ENCODE measurements at places on chromosomes 11 and 22. TPM values are rescaled to one million over a fixed set of nuclear protein-coding genes. Genes with fewer than 3 reads are reported as not detected.

- H3K27me3 ChIP-seq, result no peaks in the 10 kb centered on the region
- DNase-seq, result no peak
- H3K36me3 ChIP-seq, result no peaks in the 10 kb centered on the region
- H3K4me3 ChIP-seq, result no peak overlapping the region
- H3K4me1 ChIP-seq, result peaks cover 6% of the 10 kb centered on the region
These were observed 16.0 kb upstream of the FTH1 start for GRCh38 chr11:61983419-61983818.

GRCh38 chr11:267491-267994 is 10.7 kb upstream of the NLRP6 start:
- no peaks in the 10 kb centered on the region for H3K36me3 ChIP-seq
- peak overlapping the region; percentile 40 for H3K4me3 ChIP-seq
- peak overlapping the region; percentile 72 for H3K27ac ChIP-seq
- no peak for DNase-seq
- peaks cover 12% of the 10 kb centered on the region for H3K4me1 ChIP-seq
- no peaks in the 10 kb centered on the region for H3K27me3 ChIP-seq

- no peaks in the 10 kb centered on the region for H3K27me3 ChIP-seq
- no peaks in the 10 kb centered on the region for H3K36me3 ChIP-seq
- DNase-seq, result no peak
- H3K27ac ChIP-seq, result peak overlapping the region; percentile 31
- peaks cover 38% of the 10 kb centered on the region for H3K4me1 ChIP-seq
These were observed 13.8 kb downstream of the UQCR10 start for GRCh38 chr22:29780748-29781676.

DNA sequence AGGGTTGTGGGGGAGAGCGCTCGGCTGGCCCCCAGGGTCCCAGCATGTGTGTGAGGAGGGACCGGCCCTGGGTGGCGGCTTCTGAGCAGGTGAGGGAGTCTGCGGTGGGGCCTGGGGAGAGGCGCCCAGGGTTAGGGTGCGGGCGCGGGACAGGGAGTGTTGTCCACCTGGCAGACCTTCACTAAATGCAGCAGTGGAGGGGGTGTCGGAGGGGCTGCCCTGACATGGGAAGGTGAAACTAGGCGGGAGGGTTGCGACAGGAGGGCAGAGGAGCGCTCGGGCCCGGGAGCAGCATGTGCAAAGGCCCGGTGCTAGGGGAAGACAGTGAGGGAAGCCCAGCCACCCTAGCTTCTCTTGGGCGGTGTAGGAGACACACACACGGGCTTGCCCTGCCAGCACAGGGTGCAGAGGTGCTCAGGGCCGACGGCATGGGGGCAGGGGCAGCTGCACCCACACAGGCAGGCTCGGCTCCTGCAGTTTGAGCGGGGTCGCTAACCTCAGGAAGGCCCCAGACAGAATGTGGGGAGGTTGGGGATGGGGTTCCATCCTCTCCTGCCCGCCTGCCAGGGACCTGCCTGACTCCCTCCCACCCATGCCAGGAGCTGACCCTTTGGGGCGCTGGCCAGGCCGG is 22.2 kb downstream of the OTUB1 start:
- H3K4me3 ChIP-seq, result no peak overlapping the region
- peak overlapping the region; percentile 4 for H3K27ac ChIP-seq
- DNase-seq, result no peak
- no peaks in the 10 kb centered on the region for H3K36me3 ChIP-seq
- H3K4me1 ChIP-seq, result peaks cover 14% of the 10 kb centered on the region
- no peaks in the 10 kb centered on the region for H3K27me3 ChIP-seq

- H3K27ac ChIP-seq, result no peak overlapping the region
- DNase-seq, result no peak
- no peaks in the 10 kb centered on the region for H3K27me3 ChIP-seq
- no peaks in the 10 kb centered on the region for H3K36me3 ChIP-seq
These were observed 29.4 kb downstream of the AMBRA1 start for GRCh38 chr11:46564459-46564858.

- H3K27me3 ChIP-seq, result no peaks in the 10 kb centered on the region
- H3K27ac ChIP-seq, result no peak overlapping the region
- no peaks in the 10 kb centered on the region for H3K36me3 ChIP-seq
- H3K4me1 ChIP-seq, result peaks cover 50% of the 10 kb centered on the region
- no peak overlapping the region for H3K4me3 ChIP-seq
These were observed 2.1 kb downstream of the MED19 start for GRCh38 chr11:57709802-57710367.

- H3K27ac ChIP-seq, result no peak overlapping the region
- H3K4me1 ChIP-seq, result peaks cover 17% of the 10 kb centered on the region
- no peaks in the 10 kb centered on the region for H3K36me3 ChIP-seq
- no peaks in the 10 kb centered on the region for H3K27me3 ChIP-seq
- DNase-seq, result no peak
These were observed 29.9 kb downstream of the ENDOD1 start for GRCh38 chr11:95119361-95120060.

DNA sequence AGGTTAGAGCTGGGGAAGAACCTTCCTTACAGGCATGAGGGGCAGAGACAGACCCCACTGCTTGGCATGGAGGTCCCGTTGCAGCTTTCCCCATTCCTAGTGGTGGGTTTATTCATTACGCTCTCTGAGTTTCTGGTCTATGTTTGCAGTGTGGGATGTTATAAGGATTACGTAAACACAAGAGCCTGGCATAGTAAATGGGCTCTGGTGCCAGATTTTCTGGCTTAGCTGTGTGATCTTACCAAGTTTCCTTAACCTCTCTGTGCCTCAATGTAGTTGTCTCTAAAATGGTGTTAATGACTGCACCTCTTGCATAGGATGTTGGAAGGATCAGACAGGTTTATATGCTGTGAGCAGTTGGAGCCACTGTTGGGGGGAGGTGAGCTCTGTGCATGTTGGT is 15.1 kb downstream of the DTX4 start:
- H3K36me3 ChIP-seq, result peaks cover 3% of the 10 kb centered on the region
- no peak overlapping the region for H3K27ac ChIP-seq
- H3K27me3 ChIP-seq, result no peaks in the 10 kb centered on the region
- no peak overlapping the region for H3K4me3 ChIP-seq
- DNase-seq, result no peak

DNA sequence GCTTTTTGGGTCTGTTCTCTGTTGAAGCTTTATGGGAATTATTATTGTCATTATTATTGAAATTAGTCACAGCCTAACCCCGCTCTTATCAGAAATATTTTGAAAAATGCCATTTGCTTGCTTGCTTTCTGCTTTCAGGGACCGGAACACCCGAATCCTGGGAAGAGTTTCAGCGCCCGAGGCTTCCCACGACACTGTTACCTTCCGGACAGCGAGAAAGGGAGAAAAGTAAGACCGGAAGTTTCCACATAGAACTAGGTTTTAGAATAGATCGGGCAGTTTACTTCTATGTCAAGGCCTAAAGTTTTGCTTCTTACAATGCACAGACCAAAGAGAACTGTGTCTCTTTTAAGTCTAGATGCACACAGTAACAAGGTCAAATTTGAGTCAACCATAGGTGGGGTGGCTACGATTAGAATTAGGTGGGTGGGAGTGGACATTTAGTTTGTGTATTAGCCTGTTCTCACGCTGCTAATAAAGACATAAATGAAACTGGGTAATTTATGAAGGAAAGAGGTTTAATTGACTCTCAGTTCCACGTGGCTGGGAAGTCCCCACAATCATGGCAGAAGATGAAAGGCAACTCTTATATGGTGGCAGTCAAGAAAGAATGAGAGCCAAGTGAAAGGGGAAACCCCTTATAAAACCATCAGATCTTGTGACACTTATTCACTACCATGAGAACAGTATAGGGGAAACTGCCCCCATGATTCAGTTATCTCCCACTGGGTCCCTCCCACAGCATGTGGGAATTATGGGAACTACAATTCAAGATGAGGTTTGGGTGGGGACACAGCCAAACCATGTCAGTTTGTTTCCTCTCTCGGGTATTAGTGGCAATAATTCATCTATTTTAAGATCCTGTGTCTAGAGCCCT is 12.9 kb downstream of the MPEG1 start:
- no peak overlapping the region for H3K4me3 ChIP-seq
- no peaks in the 10 kb centered on the region for H3K36me3 ChIP-seq
- no peak overlapping the region for H3K27ac ChIP-seq
- H3K4me1 ChIP-seq, result no peaks in the 10 kb centered on the region

POTEH gene
- not detected for total RNA-seq

CARD10 gene
- total RNA-seq, result 11.0 TPM

OR1S2 gene
- not detected for total RNA-seq
